Myocyte (in vitro differentiated cells): ENCODE measurements at places on chromosomes 12 and 14.

- no peak for DNase-seq
Measured at GRCh38 chr14:73784181-73784987, 67.2 kb upstream of the PTGR2 start.

DNA sequence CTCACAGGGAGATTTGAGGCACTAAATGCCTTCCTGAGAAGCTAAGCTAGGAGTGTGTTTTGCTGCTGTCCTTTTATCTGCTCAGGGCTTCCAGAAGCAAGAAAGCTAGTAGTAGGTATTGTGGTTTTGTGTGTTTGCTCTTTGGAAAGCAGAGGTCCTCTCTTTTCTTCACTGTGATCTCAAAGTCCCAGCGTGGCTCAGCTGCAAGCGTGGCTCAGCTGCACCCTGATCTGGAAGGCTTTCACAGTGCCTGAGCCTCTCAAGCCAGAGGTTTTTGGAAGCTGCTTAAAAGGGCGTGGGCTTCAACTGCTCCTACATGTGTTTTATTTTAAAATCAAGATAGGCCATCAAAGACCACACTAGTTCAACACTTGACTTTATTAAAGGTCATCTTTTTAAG lies 337.4 kb upstream of the RGS6 start:
- peak; percentile 26 for DNase-seq

DNA sequence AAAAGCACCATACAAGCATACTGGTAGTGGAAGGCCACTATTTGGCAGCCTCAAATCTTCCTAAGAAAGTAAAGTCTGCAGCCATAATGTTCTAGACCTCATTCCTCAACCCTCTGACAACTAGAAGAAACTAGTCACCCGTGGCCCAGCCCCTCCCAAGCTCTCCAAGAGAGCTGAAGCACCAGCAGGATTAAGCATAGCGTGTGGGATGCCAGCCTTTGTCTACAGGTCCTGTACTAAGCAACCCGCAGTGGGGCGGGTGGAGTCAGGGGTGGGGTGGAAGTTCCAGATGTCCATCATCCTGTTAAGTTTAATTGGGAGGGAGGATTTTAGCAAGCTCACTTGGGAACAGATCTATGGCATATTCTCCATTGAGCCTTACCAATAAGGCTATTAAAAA lies 14.2 kb downstream of the SLC11A2 start:
- peak; percentile 39 for DNase-seq

DNA sequence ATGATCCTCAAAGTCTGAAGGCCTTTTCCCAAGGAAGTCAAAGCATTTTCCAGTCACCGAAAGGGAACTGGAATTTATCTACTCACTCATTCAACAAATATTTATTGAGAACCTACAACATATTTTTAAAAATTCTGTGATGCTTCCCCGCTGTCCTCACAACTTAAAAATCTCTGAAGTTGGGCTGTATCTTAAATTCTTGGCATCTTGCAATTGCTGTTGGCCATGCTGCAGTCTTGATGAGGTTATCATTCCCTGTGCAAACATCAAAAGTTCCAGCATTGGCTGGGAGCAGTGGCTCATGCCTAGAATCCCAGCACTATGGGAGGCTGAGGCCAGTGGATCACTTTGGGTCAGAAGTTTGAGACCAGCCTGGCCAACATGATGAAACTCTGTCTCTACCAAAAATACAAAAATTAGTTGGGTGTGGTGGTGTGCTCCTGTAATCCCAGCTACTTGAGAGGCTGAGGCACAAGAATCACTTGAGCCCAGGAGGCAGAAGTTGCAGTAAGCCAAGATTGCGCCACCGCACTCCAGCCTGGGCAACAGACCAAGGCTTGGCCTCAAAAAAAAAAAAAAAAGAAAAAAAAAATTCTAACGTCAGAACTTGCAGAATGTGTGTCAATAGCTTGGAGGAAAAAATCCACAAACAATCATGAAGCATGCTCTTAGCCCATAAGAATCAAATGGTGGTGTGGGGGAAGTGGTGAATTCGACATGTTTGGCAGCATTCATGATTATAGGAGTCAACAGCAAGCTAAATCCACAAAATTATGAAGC lies 34.9 kb downstream of the CCDC177 start:
- DNase-seq: no peak

DNA sequence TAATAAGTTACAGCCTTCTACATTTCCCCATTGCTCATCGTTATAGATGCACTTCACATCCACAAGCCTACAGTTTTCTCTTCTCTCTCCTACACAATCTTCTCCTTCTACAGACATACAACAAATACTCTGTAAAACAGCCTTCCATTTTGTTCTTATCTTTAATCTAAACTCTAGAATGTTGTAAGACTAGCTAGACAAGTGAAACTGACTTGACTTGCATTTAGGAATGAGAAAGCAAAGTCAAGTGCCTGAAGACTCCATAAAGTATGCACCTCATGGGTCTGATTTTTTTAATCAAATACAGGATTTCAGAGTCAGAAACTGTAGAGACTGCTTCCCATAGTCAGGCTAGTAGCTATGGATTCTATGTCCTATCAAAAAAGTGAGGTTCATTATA lies 190.3 kb downstream of the KLHL28 start:
- no peak for DNase-seq

DNA sequence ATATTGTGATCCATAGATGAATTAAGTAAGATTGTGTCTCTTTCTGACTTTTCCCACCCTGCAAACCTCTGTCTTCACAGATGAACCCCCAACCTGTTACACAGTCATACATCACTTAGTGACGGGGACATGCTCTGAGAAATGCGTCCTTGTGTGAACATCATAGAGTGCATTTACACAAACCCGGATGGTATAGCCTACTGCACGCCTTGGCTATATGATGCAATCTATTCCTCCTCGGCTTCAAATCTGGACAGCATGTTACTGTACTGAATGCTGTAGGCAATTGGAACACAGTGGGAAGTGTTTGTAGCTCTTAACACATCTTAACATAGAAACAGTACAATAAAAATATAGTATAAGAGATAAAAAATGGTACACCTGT lies 7.4 kb upstream of the TESPA1 start:
- no peak for DNase-seq

- DNase-seq: peak; percentile 68
Measured at GRCh38 chr14:30214461-30215090, 286.9 kb upstream of the PRKD1 start.
